ENCODE measurements at places on chromosomes 6 and 20. TPM values are rescaled to one million over a fixed set of nuclear protein-coding genes. Genes with fewer than 3 reads are reported as not detected.

GRCh38 chr6:162922563-162923166, 194.9 kb downstream of the PACRG start:
- no peak for DNase-seq

- DNase-seq, result no peak
These were observed 142.9 kb downstream of the WDR27 start for GRCh38 chr6:169558774-169559441.

GRCh38 chr20:32635764-32636163, 38.0 kb downstream of the C20orf203 start:
- DNase-seq, result no peak

DNA sequence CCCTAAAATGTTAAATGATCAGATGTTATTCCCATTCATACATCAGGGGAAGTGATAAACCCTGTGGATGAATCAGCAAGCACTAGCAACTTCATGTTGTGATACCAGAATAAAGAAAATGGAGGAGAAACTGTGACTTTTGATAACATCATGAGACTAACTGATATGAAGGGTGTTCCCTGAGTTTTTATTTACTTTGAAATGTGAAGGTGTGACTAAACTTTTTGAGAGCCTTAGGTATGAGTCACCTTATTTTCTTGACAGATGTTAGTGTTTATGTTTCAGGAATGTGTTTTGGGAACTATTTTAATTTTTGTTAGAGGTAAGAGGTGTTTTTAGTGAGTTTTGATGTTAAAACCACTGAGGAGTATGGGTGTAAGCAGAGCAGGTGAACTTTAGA, 4.4 kb downstream of the PARD6B start:
- DNase-seq, result no peak

The C20orf202 gene
- not detected for total RNA-seq

DNA sequence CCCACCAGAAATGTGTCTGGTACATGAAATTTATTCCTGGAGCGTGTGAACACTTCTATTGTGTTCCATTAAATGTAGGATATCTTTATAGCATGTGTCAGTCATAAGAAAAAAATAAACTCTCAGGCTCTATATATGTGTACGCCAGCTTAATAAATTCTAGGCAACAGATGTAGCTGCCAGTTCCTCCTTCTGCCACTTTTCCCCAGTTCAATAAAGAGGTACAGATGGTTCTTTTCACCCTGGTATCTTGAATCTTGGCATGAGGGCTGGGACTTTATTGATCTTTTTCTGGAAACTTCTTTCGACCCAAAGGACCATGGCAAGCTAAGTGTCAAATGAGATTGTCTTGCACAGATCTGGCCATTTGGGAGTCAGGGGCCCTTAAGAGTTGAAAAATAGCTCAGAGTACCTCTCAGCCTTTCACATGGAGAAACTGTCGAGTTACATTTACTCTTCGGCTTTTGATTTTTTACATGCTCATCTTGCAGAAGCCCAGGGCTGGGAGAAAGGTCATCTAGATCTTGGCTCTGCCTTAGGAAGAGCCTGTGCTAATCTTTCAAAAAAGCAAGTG, 240.9 kb downstream of the DOK5 start:
- DNase-seq, result no peak

DNA sequence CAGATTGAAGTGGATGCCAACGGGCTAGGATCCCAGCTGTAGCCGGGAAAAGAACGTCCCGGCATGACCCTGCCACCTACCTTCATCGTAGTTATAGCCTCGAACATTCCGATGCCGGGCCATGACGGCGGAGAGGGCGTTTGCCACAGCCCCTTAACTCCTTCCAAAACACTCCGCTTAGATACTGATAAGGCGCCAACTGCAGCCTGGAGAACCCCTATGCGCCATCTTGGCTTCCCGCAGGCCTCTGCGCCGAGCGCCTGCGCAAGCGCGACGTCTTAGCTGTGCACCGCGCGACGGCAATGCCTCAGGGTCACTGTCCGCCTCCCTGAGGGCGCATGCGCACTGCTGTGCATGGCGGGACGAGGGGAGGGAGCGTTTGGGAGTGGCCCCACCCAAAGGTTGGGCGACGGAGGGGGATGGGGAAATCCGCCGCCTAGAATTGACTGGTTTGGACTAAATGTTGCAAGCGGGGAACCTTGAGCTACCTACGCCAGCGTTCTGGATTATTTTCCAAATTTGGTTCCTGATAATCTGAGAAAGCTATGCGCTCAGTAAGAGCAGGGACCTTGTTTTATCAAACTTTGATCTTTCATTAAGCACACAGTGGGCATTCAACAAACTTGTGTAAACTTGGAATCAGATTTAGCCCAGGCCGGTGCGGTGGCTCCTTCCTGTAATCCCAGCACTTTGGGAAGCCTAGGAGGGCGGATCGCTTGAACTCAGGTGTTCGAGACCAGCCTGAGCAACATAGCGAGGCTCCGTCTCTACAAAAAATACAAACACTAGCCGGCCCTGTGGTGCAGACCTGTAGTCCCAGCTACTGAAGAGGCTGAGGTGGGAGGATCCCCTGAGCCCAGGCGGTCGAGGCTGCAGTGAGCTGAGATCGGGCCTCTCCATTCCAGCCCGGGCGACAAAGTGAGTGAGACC, at the start of gene HBS1L:
HBS1L (minus strand) TSS at position 254 of the 930 bp plus-strand sequence; CDS start at position 123, 131 bp downstream.
- peak; percentile 96 for DNase-seq

DNA sequence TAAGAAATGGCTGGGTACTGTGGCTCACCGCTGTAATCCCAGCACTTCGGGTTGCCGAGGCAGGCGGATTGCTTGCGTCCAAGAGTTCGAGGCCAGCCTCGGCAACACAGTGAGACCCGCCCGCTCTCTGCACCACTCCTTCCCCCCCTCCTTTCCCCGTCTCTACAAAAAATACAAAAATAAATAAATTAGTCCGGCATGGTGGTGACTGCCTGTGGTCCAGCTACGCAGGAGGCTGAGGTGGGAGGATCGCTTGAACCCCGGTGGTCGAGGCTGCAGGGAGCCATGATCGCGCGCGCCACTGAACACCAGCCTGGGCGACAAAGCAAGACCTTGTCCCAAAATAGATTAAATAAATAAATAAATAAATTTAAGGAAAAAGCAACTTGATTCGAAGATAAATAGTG, 448 bp upstream of the RNF114 start:
- no peak for DNase-seq

The CPNE5 gene
- total RNA-seq, result not detected

The COX4I2 gene
- not detected for total RNA-seq

The SNX3 gene
- total RNA-seq, result 159 TPM

GRCh38 chr20:51507216-51508036, 35.1 kb downstream of the NFATC2 start:
- no peak for DNase-seq

DNA sequence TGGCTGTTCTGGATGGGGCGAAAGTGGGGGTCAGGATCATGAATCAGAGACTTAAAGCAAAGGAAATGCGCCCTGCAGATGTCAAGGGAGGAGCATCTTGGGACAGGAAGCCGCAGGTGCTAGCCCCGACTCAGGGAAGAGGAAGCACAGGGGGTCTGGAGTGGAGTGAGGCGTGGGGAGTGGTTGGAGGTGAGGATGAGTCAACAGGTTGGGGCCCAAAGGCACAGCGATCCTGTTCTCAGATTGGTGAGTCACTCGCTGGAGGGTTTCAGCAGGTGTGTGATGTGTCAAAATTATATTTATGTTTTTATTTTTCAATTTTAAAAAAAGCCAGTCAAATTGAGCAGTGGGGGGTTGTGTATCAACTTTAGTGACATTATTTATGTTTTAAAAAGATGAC, 19.0 kb downstream of the PACSIN1 start:
- DNase-seq, result no peak

DNA sequence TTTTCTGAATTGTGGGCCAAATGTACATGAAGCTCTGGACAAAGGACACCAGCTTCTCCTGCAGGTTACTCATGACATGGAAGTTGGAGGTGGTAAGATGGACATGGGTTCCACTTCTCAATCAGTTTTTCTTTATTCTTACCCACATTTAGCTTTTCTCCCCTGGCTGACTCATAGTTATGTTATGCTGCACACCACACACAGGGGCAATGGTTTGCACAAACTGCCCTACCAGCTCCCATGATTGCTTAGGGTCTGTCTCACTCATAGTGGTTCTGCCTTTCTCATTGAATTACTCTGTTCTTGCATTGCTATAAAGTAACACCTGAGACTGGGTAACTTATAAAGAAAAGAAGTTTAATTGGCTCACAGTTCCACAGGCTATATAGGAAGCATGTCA, 4.5 kb upstream of the CD109 start:
- DNase-seq, result peak; percentile 50

DNA sequence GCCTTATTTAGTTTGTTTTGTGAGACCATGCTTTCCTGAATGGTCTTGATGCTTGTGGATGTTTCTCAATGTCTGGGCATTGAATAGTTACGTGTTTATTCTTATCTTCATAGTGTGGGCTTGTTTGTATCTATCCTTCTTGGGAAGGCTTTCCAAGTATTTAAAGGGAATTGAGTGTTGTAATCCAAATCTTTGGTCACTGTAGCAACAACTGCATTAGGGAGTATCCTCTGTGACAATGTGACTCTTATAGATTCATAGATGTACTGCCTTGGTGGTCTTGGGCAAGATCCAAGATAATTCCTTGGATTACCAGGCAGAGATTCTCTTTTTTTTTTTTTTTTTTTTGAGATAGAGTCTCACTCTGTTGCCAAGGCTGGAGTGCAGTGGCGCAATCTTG, 598.4 kb downstream of the CBLN4 start:
- DNase-seq, result no peak

- no peak for DNase-seq
These were observed 44.2 kb downstream of the NOX3 start for GRCh38 chr6:155411154-155412052.

DNA sequence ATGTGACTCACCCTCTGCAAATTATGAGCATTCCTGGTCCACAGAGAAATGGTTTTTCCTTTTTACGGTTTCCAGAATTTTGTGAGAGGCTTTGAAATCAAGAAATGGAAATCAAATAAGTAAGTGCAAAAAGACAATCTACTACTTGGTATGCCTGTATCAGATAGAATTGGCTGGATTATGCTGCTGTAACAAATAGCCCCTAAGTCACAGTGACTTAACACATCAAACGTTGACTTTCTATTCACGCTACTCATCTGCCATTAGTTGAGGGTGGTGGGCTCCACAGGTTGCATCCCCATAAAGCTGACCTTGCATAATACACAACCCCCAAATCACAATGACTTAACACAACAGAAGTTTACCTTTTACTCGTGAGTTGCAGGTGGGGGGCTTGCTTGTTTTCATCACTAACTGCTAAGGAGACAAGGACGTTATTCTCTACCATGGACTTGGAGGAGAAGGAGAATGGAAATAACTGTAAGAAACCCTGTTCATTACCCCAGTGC, 44.4 kb downstream of the TSHZ2 start:
- DNase-seq, result no peak

DNA sequence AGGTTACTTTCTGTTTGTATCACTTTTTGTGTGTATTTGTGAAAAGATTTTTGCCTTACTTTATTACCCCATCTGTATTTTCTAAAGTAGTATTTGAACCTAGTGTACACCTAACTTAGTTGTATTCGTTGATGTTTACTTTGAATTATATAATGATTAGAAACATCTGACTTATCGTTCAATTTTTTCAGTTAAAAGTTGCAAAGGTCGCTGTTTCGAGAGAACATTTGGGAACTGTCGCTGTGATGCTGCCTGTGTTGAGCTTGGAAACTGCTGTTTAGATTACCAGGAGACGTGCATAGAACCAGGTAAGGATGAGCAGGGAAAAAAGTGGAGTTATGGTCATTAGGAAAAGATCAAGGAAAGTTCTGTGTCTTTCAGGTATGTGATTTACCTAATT, 42.0 kb downstream of the ENPP1 start:
- no peak for DNase-seq

DNA sequence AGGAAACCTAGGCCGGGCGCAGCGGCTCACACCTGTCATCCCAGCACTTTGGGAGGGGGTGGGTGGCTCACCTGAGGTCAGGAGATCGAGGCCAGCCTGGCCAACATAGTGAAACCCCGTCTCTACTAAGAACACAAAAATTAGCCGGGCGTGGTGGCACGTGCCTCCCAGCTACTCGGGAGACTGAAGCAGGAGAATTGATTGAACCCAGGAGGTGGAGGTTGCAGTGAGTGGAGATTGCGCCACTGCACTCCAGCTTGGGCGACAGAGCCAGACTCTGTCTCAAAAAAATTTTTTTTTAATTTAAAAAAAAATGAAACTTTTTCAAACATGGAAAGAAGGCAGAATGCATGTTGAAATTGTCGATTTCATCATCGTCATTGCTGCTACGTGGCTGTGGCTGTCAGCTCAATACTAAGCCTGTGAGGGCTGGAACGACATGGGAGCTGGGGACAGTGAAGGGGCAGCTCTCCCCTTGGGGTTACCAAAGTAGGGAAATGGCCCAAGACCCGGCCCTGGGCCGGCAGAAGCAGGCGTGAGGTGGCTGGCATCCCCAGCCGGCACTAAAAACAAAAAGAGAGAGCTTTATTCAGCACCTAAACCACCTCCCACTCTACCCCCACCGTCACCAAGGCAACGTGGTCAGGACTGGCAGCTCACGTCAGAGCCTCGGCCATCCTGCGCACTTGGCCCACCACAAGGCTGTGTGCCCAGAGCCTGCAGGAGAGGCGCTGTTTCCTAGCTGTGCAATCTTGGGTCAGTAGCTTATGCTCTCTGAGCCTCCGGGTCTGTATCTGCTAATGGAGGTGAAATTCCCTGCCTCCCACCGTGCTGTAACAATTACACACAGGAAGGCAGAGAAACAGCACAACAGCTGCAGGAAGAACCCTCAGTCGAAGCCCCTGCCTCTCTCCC, 30.8 kb downstream of the AGPAT4 start:
- no peak for DNase-seq

- no peak for DNase-seq
These were observed 66.1 kb downstream of the ADGRB3 start for GRCh38 chr6:68701159-68701558.

DNA sequence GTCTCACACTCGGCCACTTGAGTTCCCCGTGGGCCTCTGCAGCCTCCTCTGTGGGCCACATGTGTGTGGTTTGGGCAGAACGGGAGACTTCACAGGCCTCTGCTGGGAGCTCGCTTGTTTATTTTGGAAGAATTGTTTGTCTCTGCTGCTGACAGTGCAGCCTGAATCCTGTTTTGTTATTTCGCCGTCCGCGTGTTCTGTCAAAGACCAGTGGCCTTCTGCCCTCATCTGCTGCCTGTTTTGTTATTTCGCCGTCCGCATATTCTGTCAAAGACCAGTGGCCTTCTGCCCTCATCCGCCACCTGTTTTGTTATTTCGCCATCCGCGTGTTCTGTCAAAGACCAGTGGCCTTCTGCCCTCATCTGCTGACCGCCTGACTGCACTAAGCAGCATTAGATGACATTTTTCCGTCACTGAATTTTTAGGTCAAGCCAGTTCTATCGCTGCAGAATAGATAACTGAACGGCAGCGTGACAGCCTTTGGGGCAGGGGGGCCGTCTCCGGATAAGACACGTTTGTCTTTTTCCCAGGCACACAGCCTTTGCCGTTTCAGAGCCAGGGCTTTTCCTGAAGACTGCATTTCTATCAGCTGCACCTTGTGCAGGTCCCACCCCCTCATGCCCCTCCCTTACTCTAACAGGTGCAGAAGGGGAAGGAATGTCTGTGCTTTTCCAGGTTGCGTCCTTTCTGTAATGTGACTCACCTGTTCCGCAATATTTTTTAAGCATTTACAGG, 158.5 kb upstream of the AFDN start:
- no peak for DNase-seq

The HAO1 gene
- total RNA-seq, result not detected

The LSM2 gene
- total RNA-seq, result 78.7 TPM
